ENCODE measurements at places on chromosomes 2 and 18.

- DNase-seq, result no peak
These were observed at the start of gene IL1R1 for GRCh38 chr2:102141970-102142828. Gene IL1R1, plus strand, starts transcription at chr2:102142746. Its CDS starts 14,979 bp downstream, at chr2:102157725.

- no peak for DNase-seq
These were observed 264.3 kb upstream of the RASGRP3 start for GRCh38 chr2:33212151-33212550.

DNA sequence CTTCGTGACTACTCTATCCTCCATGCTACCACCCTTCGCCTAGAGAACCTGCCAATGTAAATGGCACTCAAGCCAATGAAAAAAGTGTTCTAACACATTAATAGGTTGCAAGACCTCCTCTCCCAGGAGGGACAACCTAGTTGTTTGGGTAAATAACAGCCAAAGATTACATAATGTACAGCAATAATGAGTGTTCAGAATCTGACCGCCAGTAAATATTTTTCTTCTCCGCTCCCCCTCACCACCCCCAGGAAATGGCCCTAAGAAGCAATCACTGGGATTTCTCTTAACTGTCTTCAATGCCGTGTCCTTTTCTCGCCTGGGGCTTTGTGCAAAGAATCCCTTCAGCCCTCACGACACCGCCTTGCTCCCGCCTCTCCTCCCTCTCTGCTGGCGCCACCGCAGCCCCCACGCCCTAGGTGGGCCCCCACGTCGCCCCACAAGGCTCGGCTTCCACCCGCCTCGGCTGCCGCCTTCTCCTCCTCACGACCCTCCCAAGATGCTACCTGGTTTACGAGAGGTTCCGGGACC lies 458 bp downstream of the HYCC2 start:
- DNase-seq, result no peak

DNA sequence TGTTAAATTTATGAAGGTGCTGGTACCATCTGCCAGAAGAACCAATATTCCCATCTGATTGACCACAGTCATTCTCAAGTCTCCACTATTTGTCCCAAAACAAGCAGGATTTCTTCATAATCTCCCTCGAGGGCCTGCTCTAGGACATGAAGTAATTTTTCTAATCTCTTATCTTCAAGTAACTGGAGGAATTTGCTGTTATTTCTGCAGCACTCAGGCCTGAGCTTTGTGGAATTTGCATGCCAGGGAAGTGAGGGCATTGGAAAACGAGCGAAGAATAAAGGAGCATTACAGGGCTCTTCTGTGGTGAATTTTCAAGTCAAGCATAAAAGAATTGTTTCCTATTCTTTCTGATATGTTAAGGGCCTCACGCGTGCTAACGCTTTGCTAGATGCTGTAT lies 161.2 kb upstream of the EPAS1 start:
- no peak for DNase-seq

DNA sequence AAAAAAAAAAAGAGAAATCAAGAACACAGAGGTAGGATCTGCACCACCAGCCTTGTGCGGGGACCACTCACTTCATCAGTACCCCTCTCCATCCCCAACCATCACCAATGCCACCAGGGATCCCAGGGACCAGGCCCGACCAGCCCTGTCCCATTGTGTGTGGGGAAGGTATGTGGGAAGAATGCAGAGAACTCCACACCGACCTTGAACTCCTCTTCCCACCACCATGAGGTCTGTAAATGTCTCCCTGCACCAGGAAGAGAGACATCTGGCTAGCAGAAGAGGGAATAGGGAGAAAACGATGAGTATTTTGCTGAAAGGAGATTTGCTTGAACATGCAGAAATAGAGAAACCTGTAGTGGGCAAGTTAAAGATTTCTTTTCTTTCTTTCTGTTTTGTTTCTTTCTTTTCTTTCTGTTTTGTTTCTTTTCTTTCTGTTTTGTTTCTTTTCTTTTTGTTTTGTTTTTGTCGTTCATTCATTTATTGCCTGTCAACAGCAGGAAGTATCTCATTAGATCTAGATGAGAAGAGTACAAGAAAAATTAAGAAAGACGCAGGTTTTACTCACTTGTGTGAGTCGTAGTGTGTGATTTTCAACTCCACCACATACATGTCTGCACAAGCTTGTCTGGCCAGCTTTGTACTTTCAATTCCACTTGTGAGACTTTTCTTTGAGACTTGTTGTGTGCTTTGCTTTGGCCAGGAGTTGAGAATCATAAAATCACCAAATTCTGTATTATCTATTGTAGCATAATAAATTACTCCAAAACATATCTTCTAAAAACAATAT lies 179.8 kb upstream of the HAAO start:
- no peak for DNase-seq

- DNase-seq, result no peak
These were observed 105.3 kb upstream of the ACVR2A start for GRCh38 chr2:147739508-147739907.

- no peak for DNase-seq
These were observed 15.1 kb upstream of the RHOB start for GRCh38 chr2:20431772-20432171.

GRCh38 chr18:48019557-48020325 lies 89.3 kb upstream of the SMAD2 start:
- no peak for DNase-seq

DNA sequence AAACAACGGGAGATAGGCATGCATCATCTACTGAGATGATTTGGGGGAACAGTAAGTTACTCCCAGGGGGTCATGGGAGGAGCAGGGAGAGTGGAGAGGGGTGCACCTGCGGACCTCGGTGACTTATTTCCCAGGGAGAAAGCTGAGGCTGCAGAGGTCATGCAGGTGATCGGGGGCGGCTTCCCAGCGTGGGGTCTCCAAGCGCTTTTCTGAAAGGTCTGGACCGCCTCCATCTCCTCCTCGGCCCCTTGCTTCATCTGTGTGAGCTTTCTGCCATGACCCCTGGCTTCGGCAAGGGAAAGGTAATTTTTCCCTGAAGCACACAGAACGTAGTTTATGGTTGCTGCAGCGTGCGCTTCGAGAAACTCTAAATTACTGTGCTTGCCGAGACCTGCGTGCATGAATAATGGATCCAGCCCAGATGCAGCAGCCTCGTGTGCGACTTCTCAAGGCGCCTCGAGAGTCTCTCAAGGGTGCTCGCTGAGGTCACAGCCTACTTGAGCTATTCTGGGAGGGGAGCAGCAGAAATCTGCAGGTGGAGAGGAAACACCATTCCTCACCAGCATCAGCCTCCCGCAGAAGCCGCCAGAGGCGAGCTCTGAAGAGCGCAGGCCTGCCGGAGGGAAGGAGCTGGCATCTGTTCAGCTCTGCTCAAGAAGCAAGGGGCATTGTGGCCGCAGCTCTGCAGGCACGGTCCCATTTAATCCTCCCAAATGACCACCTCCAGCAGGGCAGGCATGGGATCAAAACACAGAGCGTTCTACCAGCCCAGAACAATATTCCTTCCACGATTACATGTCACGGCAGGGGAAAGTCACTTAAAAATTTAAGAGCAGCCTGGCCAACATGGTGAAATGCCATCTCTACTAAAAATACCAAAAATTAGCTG lies 308.4 kb upstream of the MYT1L start:
- no peak for DNase-seq

GRCh38 chr2:19021100-19021476 lies 337.3 kb downstream of the OSR1 start:
- DNase-seq, result no peak

- no peak for DNase-seq
These were observed 58.8 kb upstream of the FIGN start for GRCh38 chr2:163794635-163795034.

GRCh38 chr18:32091325-32091723 lies 350 bp upstream of the RNF138 start:
- no peak for DNase-seq

- no peak for DNase-seq
These were observed 57.8 kb downstream of the C2orf76 start for GRCh38 chr2:119308793-119309330.

DNA sequence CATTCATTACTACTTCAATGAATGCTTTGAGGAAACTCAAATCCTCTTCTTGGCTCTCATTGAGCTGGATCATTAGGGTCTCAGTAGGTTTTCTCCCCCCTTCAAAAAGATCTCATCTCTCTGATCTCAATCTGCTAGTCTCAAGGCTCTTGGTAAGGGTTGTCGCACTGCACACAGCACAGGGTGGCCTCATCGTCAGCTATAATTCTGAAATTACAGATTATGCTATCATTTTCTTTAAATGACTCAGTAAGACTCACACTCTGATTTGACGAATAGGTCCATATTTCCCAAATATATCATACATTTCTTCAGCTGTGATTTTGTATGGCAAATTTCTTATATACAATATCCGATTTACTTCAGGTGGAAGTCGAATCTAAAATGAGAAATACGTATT lies 2.3 kb downstream of the SF3B6 start:
- no peak for DNase-seq

GRCh38 chr2:19331450-19331849 lies 27.0 kb downstream of the OSR1 start:
- no peak for DNase-seq
